ENCODE measurements at places on chromosomes 4 and X. TPM values are rescaled to one million over a fixed set of nuclear protein-coding genes. Genes with fewer than 3 reads are reported as not detected.

GRCh38 chr4:117968606-117969005 lies 65.7 kb upstream of the NDST3 start:
- DNase-seq = no peak

DNA sequence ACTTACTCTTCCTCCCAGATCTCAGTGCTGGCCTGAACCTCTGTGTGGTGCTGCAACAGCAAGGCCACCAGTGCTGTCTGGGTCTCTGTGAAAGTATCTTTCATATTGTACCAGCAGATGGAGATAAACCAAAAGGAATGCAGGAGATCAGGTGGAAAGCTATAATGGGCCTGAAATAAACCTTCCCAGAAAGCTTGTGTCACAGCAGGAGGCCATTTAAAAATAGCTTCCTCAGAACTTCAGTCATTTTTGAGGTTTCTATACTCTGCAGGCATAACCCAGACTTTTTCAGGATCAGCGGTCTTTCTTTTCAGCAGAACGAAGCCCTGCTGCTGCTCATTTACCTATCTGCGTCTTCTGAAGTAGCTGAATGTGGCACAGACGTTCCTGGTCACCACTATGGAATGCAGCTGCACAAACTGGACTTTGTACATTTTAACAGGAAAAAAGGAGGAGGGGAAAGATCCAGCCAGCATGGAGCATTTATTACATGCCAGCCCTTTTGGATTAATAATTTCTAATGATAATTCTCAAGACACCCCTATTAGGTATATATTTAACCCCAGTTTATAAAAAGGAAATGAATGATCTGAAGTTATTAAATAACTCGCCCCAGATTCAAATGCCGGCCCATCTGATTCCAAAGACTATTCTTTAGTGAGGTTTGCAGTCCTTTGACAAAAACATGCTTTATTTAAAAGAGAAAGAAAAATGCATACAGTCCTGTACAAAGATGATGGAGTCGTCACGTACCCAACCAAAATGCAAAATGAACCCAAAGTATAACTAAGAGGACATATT lies 119.7 kb downstream of the NFKB1 start:
- peak; percentile 91 for DNase-seq

DNA sequence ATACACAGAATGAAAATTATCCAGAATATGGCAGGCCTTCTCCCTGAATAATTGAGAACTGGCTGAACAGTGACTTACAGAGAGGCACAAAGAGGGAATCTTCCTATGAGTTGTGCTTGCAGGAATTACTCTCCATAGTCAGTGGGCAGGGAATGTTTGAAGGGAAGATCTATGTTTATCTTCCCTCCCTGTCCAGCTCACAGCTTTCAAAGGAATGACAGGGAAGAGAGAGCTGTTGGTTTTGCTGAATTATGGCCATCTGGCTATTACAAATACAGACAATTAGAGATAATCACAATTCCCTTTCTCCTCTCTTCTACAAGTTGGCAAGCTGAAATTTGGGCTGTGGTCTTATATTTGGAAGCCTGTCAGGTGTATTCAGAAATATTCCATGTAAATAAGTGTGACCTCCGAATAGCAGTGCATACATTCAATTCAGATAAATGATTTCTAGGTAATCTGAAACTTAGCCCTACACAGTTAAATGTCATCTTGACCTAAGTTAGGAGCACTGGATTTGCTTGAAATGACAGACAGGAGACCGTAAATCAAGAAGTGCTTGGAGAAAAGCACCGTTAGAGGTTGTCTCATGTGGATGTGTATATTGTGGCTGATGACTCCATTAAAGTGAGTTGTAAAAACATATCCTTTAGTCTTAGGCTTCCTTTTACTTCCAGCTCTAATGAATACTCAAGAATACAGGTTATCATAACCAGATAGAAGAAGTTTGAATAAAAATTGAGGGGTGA lies 136.8 kb downstream of the C4orf33 start:
- DNase-seq = no peak

- no peak for DNase-seq
These were observed 159.9 kb downstream of the UNC5C start for GRCh38 chr4:95388911-95389310.

DNA sequence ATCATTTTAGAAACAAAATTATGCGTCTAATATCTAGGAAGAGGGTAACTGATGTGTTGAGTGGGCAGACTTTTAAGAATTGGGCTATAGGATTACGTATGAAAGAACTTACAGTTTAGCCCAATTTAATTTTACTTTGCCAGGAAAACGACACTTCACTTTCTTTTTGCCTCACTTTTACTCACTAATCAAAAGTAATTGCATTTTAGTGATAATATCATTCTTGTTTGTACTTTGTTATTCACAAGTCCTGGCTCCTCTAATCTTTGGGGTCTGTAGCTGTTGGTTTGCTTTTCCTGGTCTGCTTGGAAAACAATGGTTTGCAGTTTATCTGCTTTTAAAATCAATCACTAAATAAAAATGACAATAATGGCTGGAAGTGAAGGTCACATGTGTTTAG lies 2.9 kb upstream of the ARX start:
- no peak for DNase-seq

- peak; percentile 89 for DNase-seq
These were observed 9.0 kb downstream of the TCEAL1 start for GRCh38 chrX:103637604-103638338.

DNA sequence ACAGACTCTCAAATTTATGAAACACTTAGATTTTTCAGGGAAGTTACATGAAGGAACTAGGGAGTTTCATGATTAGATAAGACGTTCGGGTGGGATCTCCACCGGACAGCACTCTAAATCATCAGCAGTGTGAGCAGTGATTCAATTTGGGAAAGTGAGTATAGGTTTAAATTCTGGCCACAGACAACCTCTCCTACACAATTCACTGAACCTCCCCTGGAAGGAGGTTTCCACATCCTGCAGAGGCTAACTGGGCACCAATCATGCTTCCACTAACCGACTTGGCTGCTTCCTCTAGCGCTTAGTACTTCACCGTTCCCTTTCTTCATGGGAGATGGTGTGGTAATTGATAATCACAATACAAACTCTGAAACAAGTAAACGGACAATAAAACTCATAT lies 5.6 kb downstream of the CXCL9 start:
- no peak for DNase-seq

- DNase-seq = no peak
These were observed 593.8 kb upstream of the DIPK2B start for GRCh38 chrX:45794323-45794994.

DNA sequence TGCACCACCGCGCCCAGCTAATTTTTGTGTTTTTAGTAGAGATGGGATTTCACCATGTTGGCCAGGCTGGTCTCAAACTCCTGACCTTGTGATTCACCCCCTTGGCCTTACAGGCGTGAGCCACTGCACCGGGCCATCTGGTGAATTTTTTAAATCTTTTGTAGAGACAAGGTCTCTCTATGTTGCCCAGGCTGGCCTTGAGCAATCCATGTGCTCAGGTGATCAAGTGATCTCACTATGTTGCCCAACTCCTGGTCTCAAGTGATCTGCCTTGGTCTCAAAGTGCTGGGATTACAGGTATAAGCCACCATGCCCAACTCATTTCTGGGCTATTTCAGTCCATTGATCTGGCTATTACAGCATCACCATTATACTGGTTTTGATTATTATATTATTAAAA lies 22.2 kb upstream of the GALNT7 start:
- no peak for DNase-seq

GRCh38 chr4:145860446-145860845 lies 78.2 kb downstream of the ZNF827 start:
- DNase-seq = no peak

GRCh38 chr4:150939530-150939929 lies 75.6 kb downstream of the LRBA start:
- no peak for DNase-seq

DNA sequence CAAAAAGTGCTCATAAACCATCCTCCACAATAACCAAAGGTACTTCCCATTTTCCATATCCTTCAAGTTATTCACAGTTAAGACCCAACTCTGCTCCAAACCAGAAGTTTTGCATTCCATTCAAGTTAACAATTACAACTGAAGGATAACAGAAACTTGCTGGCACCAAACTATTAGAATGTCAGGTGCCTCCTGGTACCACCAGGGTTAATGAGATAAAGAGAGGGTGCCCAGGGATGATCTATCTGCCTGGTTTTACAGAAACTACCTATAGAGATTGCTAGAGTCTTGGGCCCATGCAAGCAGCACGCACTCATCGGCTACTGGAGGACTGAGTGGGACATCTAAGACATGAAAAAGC lies 114.6 kb downstream of the RBM47 start:
- no peak for DNase-seq

GRCh38 chrX:45447331-45447730 lies 246.7 kb upstream of the DIPK2B start:
- DNase-seq = no peak

GRCh38 chr4:75036046-75036830 lies 103.3 kb downstream of the PARM1 start:
- DNase-seq = no peak

TCP11X2 gene
- total RNA-seq = 0.10 TPM

PPEF2 gene
- total RNA-seq = not detected

PQBP1 gene
- 109 TPM for total RNA-seq

CLDN2 gene
- 0.10 TPM for total RNA-seq

GAGE13 gene
- not detected for total RNA-seq

SSX2B gene
- total RNA-seq = not detected

RASGEF1B gene
- not detected for total RNA-seq

NCAPG gene
- total RNA-seq = 71.6 TPM

All from HT1080 (cell line).